ENCODE measurements at places on chromosomes 4 and X.

DNA sequence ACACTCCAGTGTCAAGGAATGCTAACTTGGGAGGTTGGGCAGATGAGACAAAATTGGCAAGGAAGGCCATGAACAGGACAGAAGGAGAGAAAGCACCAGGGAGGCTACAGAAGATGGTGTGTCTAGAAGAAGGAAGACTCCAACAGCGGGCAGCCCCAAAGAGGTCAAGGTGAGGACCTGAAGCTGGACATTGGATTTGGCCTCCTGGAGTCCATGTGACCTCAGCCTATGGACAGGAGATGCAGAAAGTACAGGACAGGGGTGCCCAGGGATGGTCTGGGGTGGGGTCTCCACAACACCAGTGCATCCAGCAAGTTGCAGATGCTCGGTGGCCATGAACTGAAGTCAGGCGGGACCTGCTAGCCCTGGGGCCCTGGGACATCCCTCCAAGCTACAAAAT, 86.2 kb downstream of the JAKMIP1 start:
- no peak for DNase-seq

DNA sequence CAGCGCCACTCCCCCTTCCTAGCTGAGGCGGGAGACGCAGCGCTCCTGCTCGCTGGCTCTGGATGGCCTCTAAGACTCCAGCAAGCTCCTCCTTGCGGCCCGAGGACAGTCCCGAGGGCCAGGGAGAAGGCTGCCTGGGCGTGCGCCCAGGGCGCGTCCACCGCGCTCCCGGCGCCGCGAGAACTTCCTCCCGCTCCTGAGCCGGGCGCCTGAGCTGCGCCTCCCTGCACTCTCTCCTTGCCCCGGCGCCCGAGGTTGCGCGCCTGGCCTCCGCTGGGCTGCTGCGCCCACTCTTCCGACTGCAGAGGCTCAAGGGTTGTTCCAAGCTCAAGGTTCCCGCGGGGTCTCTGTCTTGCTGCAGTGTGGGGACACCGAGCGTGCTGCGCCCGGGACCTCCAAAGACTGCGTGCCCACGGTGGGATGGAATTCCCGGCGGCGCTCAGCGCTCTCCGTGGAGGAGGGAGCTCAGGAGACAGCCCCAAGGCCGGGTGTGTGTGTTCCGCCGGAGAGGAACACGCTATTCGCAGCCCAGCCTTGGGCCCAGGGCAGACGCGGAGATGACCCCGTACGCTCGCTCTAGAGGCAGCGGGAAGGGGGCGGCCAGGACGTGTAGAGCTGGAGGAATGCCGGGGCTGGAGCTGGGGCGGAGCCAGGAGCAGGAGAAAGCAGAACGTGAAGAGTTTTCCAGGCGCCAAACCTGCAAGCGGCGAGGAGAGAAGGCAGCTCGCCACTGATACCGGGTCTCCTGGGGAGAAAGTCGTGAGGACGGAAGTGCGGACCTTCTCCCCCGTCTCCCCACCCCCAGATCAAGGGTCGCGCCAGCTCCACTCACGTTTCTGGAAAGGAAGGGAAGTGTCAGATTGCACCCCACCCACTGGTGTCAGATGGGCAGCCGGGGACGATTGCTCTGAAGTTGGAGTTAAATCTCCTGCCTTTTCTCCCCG, at the start of gene ARHGAP6:
Gene ARHGAP6, minus strand, starts transcription at position 753 of the 944 bp plus-strand sequence. CDS start 1,092 bp downstream, outside the sequence.
- no peak for DNase-seq

- no peak for DNase-seq
Measured at GRCh38 chr4:152591396-152591795, 55.5 kb upstream of the FBXW7 start.

- DNase-seq: no peak
Measured at GRCh38 chr4:175290401-175290800, 372.2 kb downstream of the ADAM29 start.

- DNase-seq: no peak
Measured at GRCh38 chr4:19038231-19038630, 1016.7 kb upstream of the LCORL start.

DNA sequence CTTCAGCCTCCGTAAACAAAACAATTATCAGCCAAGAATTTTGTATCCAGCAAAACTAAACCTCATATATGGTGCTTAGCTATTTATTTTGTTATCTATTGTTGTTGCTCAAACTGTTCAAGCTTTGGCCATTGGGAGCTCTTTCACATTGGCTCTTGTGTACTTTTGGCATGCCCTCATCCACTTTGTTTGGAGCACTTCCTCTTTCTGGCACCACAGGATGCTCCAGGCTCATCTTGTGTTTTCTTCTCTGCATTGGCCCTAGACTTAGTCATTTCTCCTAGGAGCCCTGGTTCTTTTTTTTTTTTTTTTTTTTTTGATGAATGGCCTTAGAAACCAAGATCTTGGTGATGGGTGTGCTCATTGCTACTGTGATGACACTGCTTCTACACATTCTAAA, 74.5 kb downstream of the DIPK2B start:
- DNase-seq: no peak

DNA sequence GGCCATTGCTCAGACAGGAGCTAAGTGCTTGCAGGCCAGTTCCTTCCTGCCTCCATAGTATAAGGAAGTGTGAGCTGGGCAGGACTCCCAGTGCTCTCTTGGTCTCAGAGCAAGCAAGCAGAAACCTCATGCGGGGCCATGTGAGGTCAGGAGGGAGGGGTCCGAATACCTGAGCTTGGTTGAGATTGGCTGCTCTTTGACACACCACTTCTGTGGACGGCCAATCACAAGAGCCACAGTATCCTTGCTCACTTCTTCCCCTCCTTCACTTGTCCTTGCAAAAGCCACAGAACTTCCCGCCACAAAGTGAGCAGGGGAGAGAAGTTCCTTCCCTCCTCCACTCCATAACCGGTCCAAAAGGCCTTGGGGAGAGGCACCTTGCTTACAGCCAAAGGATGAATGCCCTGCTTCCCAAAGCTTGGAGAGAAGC, 56.7 kb downstream of the PRPS1 start:
- DNase-seq: no peak

GRCh38 chr4:134773497-134774000, 572.0 kb upstream of the PABPC4L start:
- DNase-seq: no peak

GRCh38 chr4:189921058-189921457, 19.6 kb upstream of the FRG1 start:
- DNase-seq: no peak

- no peak for DNase-seq
Measured at GRCh38 chr4:116632269-116632668, 453.1 kb downstream of the TRAM1L1 start.

DNA sequence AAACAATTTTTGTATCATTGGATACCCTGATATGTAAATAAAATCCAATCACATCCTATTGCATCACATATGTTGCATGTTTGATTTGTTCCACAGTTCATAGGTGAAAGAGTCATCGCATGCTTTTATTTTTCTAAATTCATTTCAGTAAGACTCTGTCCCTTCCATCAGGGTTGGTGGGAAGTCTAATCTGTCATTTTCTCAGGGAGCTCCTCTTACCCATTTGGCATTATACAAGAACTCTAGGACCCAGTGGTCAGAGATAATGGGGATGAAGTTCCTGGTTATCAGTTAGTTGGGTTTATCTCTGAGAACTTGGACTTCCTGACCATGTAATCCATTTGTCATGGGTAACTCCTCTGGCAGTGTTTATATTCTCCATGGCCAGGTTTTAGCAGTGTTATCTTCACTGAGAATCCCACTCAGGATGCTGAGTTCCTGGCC, 227.1 kb upstream of the JADE1 start:
- DNase-seq: no peak

DNA sequence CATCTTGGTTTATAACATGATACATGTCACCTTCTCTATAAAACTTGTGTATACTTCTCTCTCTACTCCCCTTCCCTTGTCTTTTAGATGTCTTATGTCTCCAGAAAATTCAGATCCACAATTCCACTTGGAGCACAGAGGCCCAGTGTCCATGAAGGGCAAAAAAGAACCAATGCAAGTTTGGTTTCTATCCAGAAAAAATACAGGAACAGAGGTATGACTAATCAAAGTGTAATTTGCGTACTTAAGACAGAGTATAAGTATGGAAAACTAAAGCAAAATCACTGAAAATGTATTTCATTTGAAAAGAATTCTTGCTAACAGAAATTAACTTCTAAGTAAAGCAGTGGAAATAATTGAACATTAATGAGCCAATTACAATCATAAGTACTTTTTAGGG, 46.2 kb downstream of the GUCY1B1 start:
- DNase-seq: no peak

DNA sequence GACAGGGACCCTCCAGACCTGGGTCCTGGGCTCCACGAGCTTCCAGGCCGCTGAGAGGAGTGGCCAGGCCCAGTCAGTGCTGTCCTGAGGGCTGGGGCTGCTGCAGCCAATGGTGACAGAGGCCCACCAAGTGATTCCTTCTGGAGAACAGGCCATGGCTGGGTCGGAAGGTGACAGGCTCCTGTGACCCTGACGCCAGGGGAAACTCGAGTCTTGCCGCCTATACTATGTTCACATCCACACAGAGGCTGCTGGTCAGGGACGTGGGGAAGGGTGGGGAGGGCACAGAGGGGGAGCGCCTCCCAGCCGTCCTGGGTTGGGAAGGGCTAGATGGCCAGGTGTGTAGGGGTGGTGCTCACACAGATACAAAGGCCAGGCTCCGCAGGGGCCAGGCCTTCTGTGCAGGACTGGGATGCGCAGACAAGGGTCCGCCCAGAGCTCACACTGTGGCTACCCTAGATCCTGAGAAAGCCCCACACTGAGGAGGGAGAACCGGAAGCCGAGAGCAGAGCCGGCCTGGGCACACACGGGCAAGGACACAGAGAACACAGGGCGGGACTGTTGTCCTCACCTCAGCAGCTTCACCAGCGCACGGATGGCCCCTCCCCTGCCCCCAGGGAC, 81.4 kb downstream of the HTRA3 start:
- DNase-seq: no peak

DNA sequence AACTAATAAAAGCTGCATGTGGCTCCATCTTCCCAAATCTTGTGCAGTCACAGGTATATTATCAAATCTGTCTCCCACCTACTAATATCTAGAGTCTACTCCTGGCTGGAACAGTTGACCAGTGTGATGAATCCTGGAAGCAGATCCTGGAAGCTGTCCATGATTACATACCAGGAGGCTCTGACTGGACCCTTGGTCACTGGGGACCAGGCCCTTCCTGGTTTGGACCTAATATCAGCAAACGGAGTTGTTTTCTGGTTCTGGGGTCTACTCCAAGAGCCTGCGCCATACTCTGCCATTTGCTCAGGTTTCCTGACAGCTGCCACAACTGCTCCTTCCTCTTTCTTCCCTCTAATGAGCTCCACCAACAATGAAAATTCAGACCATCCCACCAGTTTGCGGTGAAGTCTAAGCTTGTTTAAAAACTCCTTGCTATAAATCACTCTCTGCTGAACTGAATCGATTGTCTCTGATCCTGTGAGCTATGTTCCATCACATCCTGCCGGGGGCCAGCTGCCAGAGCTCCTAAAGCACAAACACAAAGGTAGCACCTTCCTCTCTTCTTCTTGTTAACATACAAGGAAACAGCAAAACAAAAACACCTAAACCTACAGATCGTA, 114.2 kb downstream of the PALLD start:
- DNase-seq: no peak
